ENCODE measurements at places on chromosomes 3 and 15. TPM values are rescaled to one million over a fixed set of nuclear protein-coding genes. Genes with fewer than 3 reads are reported as not detected.

Gene EFCC1
- 1.0 TPM for total RNA-seq

Gene GTPBP8
- total RNA-seq = 28.3 TPM

Gene ISL2
- 0.09 TPM for total RNA-seq

Gene ATP2B2
- total RNA-seq = 0.19 TPM

Gene CLDN11
- 0.47 TPM for total RNA-seq

Gene PARP14
- 57.7 TPM for total RNA-seq

Gene DHX36
- 58.9 TPM for total RNA-seq

Gene PRKCD
- total RNA-seq = 2.4 TPM

- DNase-seq = no peak
These were observed 543.1 kb upstream of the RGMA start for GRCh38 chr15:93631958-93632618.

DNA sequence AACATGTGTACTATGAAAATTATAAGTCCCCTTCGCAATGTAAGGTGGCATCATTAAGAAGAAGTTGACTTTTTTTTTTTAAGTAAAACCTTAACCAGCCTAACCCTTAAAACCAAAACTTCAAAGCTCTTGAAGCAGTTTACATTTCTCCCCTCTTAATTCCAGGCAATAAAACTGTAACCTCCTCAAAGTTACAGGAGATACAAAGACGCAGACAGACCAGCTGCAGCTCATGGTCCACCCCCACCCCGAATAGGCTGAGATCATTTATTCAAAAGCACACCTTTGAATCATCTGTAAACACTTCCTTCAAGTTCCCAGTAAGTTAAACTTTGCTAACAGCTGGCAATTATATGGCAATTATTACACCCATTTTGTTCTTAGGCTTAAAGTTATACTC lies 414.5 kb downstream of the ERC2 start:
- DNase-seq = no peak

GRCh38 chr15:74889390-74889882 lies 406 bp upstream of the MPI start:
- no peak for DNase-seq

DNA sequence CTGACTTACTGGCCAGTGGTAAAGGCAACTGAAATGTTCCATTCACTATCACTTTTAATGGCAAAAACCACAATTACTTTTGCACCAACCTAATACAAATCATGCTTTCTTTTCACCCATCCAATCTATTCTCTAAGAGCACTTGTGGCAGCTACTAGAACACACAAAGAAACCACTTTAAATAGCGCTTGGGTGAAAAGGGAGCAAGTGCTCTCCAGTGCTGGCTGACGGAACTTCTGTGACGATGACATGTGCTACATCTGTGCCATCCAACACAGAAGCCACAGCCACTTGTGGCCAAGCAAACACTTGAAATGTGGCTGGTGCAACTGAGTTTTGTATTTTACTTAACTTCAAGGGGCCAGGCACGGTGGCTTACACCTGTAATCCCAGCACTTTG lies 18.9 kb downstream of the SH3BP5 start:
- peak; percentile 75 for DNase-seq

- DNase-seq = no peak
These were observed 360.3 kb upstream of the NECTIN3 start for GRCh38 chr3:110711130-110711832.

DNA sequence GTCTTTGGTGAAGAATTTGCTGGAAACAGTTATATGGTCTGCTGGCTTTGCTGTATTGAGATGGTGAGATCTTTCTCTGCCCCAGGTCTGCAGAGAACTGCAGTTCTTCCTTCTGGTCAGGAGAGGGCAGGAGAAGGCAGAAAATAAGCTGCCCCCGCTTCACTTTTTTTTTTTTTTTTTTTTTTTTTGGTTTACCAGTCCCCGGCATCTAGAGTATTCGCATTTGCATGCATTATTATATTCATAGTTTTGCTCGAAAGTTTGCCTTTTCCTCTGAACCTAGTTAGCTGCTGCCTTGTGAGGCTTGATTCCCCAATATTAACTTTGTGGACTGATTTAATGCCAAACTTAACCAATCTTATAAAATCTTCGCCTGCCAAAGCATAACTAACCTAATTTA lies 10.6 kb upstream of the PARL start:
- no peak for DNase-seq

DNA sequence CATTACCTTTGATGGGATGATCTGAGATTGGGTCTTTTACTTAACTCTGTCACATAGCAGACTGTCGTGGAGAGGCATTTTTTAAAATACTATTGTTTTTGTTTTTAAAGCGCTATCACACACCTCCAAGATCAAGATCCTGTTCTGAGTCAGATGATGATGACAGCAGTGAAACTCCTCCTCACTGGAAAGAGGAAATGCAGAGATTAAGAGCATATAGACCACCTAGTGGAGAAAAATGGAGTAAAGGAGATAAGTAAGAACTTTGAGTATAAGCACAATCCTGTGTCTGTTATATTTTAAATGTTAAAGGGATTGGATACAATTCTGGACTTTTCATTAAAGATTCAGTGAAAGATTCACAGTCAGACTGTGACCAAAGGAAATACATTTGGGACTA lies 18.4 kb upstream of the ZBTB47 start:
- no peak for DNase-seq

- no peak for DNase-seq
These were observed 51.2 kb downstream of the NEK11 start for GRCh38 chr3:131077904-131078303.

- DNase-seq = no peak
These were observed 7.3 kb downstream of the CCDC14 start for GRCh38 chr3:123953735-123954134.

GRCh38 chr3:117117188-117117936 lies 407.8 kb downstream of the TUSC7 start:
- no peak for DNase-seq

- DNase-seq = no peak
These were observed 55.8 kb upstream of the NR2F2 start for GRCh38 chr15:96274698-96275097.

GRCh38 chr15:60507596-60508424 lies 28.9 kb upstream of the ICE2 start:
- DNase-seq = peak; percentile 53

All from thymus (tissue), 14 donors.